ENCODE measurements at places on chromosomes 7 and 10.

GRCh38 chr7:136056651-136057231 lies 79.6 kb upstream of the MTPN start:
- DNase-seq: peak; percentile 30

DNA sequence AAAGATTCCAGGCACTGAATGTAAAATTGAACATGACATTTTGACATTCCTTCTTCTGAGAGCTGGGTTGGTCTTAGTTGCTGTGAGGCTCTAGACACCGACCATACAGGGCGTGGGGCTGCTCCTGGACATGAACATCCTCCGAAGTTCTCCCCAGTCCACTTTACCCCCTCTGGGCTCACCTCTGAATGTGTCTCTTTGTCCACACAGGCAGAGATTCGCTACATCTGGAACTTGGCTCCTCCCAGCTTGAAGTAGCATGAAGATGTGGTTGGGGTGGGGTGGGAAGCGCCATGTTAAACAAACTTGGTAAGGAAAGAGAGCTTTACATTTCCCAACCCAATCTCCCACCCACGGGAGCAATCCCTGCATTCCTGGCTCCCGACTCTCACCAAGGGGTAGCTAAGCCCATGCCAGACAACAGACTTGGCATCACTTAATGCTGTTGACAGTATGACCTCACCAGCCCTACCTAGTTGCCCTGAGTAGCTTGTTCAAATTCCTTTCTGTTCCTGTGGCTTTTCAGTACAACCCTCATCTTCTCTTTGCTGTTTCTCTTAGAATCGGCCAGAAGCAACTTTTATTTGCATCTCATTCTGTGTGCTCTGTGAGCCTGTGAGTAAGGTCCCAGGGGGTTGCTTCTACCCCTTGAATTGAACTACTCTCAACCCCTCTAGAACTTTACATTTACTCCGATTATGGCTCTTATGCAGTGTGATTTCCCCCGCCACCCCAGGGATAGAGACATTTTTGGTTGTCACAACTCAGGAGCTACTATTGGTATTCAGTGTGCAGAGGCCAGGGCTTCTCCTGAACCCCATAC lies 211.4 kb downstream of the SEC23IP start:
- DNase-seq: no peak

DNA sequence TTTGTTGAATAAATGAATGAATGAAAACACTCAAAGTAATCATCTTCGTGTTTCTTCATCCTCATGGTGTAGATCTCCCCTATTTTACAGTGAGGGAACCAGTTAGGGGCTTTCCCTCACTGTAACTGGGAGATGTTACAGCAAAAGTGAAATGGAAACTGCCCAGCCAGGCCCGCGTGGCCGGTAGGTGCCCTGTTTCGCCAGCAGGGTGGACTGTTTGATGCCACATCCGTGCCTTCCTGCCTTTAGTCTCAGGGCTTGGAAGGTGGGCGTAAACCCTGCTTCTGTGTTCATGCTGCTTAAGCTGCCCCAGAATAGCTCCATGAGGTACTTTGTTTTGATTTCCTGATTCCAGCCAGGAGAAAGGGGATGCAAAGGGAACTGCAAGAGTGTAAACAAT lies 268.8 kb downstream of the PLXNA4 start:
- DNase-seq: no peak

DNA sequence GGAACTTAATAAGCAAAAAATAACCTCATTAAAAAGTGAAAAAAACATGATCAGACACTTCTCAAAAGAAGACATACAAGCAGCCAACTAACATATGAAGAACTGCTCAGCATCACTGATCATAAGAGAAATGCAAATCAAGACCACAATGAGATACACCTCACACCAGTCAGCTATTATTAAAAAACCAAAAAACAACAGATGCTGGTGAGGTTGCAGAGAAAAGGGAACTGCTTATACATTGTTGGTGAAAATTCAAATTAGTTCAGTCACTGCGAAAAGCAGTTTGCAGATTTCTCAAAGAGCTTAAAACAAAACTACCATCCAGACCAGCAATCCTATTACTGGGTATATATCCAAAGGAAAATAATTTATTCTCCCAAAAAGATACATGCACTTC lies 513.3 kb downstream of the MDFIC start:
- no peak for DNase-seq

GRCh38 chr7:7203813-7204575 lies 21.6 kb downstream of the C1GALT1 start:
- DNase-seq: no peak

DNA sequence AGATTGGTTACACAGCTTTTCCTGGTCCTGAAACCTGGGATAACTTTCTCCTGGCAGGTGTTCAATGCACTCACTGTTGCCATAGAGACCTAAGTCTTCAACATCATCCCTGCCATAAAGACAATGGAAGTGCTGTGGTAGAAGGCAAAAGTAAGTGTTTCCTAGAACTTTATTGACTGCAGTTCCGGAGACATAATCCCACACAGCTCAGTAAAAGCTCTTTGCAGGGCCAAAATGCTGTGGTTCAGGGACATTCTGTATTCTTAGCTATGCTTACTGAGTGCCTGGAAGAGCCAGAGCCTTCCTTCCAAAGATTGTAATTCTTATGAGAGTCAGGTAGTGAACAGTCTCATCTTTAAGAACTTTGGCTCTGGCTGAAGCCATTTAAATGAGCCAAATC lies 5.3 kb downstream of the WIPF3 start:
- DNase-seq: no peak

GRCh38 chr10:58660575-58661255 lies 148.0 kb downstream of the BICC1 start:
- DNase-seq: no peak

GRCh38 chr7:148898845-148899484 lies 14.9 kb upstream of the EZH2 start:
- no peak for DNase-seq

DNA sequence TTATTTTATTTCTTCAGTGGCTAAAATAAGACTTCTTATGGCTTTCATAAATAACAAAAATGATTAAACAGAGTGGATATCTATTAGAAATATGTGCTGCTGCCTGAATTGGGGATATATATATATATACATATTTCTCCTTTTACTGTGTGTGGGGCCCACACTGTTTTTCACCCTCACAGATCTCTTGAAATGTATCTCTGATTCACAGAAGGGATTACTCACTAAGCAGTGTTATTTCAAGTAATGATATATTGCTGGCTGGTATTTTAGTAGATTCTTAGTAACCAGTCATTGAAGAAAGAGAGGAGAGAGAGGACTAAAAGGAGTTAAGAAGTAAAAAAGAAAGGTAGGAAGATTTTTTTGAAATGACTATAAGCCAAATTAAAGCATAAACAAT lies 308.6 kb upstream of the NRP1 start:
- no peak for DNase-seq

DNA sequence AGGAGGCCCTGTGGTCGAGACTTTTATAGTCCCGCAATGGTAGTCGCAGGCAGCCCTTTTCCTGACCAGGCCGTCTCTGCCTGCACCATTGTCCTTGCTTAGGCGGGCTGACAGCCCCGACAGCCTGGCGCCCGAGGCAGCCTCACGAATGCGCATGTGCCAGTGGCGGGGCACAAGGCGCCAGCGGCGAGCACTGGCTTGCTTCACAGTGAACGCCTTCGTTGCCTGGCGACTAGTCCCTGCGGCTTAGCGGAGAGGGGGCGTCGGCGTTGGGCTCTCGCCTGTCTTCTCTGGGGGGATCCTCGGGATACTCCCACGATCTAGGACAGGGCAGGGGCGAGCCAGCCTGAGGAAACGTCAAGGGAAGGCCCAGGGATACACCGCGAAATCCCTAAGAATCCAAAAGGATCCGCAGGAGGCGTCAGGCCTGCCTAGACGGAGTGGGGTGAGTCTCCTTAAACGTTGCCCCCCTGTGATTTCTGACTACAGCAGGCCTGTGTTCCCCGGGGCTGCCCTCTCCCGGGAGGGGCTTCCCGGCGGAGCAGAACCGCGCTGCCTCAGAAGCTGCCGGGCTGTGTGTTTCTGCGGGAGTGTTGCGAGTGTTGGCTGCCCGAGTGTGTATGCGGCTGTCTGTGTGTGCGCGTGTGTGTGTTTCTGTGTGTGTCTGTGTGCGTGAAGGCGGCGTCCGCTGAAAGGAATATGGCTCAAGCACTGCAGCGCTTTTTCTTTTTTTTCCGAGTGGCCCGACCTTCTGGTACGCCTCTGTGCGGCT lies 20.5 kb upstream of the ZNF273 start:
- no peak for DNase-seq

DNA sequence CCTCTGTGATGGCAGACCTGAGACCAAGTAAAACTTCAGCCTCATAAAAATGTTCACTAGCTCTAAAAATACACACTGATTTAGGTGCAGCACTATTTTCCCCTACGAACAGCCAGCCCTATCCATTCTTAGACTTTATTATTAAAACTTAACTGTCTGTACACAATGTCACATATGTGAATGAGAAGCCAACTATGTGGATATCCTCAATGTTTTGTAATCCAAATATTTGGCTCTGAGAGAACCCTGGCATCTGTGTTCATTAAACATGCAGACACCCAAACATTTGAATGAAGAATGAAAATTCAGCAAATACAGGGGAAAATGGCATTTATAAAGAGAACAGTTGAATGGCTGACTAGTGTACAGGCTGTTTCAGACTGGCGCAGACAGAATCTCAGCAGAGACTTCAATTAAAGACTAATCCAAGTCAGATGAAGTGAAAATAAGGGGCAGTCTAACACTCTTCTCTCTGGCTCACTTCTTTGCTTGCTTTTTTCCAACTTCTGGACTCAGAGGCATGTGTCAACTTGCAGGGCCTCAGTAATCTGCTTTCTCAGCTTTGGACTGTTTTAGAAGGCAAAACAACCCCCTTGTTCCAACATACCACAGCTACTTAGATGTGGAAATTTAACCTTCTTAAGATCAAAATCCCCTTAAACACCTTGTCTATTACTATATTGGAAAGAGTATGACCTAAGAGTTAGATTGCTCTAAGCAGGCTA lies 47.4 kb upstream of the FAM180A start:
- DNase-seq: no peak

DNA sequence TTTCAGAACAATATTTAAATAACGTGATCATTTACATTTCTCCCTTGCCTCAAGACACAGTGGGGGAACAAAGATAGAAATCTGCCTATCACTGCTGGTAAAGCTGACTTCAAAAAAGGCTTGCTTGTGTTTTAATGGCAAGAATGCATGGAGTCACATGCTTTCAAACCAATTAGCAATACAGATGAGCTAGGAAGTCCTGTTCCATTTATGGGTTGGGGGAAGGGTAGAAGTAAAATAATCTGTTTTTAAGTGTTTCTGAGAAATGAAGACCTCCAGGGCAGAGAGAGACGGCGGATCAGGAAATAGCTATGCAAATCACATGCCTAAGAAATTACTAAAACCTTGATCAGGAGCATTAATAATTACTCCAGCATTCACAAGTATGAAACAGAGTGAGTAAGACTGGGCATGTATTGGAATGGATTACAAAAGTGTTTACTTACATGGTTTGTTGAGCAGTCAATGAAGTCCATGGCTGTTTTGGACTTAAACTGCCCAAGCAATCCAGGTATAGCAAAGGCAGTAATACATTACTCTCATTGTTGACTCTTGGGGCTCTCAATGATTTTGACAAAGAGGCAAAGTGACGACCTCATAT lies 142.0 kb downstream of the ARID5B start:
- no peak for DNase-seq
